ENCODE measurements at places on chromosomes 11 and 22.

- peak; percentile 53 for DNase-seq
These were observed 2.0 kb upstream of the BSX start for GRCh38 chr11:122983438-122984185.

DNA sequence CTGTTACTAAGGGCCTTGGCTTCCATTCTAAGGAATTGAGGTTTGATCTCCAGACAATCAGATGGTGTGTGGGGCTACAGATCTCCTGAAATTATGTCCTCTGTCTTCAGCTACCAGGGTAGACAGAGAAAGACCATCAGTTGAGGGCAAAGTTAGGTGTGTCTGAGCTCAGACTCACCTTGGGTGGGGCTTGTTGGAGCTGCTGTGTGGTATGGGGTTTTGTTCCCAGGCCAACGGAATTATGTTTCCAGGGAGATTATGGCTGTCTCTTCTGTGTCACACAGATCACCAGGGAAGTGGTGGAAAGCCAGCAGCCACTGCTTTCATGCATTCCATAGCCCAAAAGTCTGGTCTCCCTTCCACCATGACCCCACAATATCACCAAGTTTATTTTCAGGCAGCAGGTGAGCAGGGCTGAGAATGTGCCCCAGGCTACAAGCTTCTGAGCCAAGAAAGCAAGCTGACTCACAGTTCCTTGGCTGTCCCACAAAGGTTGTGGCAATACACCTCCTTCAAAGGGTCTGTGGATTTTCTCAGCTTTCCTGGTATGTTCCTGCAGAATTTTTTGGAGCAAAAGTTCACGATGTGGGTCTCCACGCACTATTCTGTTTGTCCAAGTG lies 714.9 kb downstream of the LUZP2 start:
- DNase-seq = no peak

- no peak for DNase-seq
These were observed 817 bp downstream of the PANX3 start for GRCh38 chr11:124612045-124612444.

DNA sequence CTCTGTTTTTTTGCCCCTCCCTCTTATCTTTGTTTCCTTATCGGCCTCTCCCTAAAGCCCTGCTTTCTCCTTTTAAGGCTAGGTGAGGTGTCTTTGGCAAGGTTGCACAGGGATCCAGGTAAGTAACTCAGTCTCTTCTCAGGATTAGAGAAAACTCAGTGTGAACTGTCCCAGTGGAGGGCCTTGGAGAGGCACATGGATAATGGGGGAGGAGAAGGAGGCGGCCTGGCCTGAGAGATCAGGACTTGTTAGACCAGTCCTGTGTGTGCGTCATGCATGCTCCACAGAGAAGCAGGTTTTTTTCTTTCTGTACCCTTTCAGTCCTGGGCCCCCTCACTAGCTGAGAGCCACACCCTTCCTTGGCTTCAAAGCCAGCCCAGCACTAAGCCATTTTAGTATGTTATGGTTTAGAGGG lies 19.9 kb downstream of the CTNND1 start:
- no peak for DNase-seq

GRCh38 chr11:20457001-20457799 lies 69.7 kb downstream of the PRMT3 start:
- DNase-seq = no peak

GRCh38 chr11:71446150-71446549 lies 2.0 kb downstream of the DHCR7 start:
- no peak for DNase-seq

- DNase-seq = no peak
These were observed 91.3 kb downstream of the SOX6 start for GRCh38 chr11:16265022-16265421.

DNA sequence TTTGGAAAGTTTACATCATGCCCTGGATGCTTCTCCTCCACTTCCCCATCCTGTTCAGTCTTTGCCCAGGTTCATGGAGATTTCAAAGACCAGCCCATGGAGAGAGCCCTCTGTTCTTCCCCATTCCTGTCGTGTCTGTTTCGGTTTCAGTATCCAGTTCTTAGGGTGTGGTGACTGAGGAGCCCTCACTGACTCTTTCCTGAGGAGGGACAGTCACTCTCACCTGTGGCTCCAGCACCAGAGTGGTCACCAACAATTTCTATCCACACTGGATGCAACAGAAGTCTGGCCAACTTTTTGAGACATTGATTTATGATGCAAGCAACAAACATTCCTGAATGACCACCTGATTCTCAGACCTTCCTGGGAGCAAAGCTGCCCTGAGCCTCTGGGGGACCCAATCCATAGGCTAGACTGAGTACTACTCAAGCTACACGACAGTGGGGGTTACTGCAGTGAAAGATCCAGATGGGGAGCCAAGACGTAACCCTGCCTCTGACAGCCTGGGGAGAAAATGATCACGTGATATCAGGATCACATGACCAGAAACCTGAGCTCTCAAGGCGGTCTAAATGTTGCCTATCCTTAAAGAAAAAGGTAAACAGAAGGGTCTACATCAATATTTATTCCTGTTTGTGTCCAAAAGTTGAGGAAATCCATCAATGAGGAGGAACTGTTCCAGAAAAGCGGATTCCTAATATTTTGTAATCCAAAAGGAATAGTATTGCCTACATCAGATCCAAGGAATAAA lies 76.2 kb upstream of the VPREB1 start:
- DNase-seq = peak; percentile 82

DNA sequence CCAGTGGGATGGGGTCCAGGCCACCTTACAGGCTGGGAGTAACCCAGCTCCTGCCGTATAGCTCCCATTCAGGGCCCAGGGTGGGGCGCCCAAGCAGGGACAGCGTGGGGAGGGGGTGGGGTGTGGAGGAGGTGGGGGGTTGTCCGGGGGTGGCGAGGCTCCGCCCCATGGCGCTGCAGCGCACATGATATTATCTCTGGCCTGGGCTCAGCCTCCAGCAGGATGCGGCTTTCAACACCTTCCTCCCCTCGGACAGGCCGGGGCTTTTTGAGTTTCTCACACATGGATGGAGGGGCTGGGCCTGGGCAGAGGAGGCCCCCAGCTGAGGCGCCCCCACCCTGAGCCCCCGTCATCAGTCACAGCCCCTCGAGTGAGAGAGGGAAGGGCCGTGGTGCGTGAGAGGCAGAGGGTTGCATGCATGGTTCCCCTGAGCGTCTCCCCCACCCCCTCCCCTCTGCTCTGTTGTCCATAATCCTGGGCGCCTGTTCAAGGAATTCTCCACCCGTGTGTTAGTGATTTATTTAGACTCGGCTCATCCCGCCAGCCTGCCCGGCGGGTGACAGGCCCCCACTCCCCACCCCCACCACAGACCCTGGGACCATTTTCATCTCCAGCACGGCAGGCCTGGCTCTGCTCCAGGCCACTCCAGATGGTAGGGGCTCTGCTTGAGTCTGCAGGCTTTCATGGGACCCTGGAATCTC lies 44.9 kb downstream of the WNT11 start:
- no peak for DNase-seq

DNA sequence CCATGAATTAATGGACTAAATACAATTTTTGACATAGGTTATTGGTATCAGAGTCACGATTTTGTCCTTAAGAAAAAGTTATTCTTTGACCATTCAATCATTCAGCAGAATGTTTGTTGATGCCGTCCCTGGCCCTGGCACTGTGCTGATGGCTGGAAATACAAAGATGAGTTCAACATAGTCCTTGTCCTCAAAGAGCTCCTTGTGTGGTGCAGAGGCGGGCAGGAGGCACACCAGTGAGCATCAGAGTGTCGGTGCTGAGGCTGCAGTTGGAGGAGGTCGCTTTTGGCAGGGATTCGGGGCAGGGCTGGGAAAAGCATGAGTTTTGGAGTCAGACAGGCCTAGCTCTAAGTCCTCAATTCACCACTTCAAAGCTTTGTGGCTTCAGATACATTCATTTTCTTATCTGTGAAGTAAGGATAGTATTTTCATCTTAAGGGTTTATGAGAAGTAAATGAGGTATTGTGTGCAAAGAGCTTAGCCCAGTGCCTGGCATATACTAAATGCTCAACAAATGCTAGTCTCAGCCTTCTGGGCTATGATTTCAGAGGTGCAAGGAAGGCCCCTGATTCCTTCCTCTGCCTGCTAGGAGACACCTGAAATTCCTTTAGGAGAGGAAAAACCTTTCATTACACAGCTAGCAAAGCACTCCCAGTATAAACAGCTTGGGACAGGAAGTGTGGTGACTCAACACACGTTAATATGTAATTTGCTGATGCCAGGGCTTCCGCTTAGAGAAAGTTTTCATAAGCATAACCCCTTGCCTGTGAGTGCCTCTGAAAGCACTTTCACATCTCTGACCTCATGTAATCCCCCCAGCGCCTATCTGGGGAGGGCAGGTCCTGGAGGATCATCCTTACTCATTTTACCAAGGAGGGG lies 113.8 kb downstream of the NECTIN1 start:
- no peak for DNase-seq

- no peak for DNase-seq
These were observed 6.3 kb upstream of the SEZ6L start for GRCh38 chr22:26162926-26163325.

DNA sequence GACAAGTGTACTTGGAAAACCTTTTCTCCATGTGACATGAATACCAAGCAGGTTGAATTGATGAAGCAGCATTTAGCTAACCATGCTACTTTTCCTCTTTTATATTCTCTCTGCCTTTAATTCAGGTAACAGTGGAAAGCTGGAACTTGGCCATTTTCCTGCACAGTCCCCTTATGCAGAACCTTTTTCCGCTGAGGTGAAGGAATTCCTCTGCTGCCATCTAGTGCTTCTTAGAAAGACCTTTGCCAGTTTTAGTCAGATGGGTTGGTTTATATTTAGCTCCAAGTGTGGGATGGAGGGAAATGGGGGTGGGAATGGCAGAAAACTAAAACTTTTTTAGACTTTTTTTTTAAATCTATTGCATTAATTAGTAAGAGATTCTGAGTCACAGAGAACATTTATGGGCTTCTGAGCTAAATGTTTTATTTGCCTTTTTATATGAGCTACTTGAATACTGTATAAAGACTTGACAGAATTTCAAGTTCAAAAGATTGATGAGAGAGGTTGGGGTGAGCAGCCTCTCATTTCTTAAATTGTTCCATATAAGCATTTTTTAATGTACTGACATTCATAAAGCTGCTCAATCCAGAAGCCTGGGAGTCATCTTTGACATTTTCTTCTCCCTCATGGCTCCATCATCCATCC lies 153.9 kb upstream of the ZC3H12C start:
- no peak for DNase-seq

- no peak for DNase-seq
These were observed 26.0 kb downstream of the POU2AF1 start for GRCh38 chr11:111352935-111353710.

DNA sequence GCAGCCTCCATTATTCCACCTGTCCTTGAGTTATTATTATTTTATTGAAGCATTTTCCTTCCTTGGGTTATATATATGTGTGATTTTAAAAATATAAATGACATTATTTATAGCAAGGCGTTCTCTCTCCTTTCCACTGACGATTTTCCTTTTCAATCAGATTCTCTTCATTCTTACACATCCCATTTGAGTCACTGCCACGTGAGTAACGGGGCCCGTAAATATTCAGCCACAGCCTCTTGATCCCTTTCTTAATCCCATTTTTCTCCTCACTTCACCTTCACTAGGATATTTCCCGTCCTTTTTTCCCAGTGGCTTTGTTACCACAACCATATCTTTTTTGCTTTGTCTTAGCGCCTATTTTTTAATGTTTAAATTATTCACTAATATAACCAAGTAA lies 396.2 kb downstream of the NTM start:
- no peak for DNase-seq

GRCh38 chr11:35424157-35424940 lies 5.0 kb upstream of the SLC1A2 start:
- no peak for DNase-seq

DNA sequence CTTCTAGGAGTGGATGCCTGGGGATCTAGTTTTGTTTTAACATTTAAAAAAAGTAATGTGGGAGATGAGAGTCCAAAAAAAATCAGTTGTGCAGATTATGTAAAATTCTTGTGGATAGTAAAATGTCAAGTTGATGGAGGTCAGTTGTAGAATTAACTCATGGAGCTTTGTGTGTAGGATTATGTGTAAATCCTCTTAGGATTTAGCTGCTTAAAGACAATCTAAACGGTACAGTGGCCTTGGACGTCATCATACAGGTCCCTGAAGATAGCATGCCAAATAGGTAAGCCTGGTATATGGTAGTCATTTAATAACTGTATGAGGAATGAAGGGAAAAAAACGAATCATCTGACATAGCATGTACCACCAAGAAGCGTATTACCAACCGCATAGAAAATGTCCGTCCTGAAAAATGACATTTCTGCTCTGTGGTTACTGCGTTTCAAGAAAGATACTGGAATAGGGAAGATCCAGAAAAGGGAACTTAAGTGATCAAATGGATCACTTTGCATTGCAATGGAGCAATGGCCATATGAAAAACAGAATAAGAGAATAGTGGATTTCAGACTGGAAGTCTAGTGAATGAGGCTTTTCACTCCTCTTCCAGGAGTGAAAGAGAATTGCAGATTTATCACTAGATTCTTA lies 61.3 kb downstream of the BCL2L13 start:
- DNase-seq = no peak

DNA sequence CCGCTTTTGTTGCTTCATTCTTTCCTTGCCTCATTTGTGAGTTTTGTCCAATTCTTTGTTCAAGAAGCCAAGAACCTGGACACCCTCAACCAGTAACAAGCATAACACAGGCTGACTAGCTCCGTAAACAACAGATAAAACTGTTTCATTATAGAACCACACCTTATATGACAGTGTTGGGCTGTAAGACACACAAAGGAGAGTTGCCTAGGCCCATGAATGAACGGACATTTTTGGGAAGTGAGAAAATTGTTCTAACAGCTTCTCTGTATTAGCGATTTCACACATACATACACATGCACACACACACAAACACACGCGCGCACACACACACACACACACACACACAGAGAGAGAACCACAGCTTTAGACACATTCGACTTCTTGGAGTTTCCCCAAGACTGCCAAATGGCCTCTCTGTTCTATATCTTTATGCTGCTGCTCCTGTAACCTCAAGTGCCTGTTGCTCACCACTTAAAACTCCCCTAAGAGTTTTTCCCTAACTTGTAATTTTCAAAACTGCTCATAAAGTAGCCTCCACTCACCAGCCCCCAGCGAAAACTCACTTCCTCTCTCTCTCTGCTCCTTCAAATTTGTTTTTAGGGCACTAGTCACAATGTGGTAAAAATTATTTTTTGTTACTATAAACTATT lies 35.9 kb downstream of the CTSC start:
- no peak for DNase-seq

DNA sequence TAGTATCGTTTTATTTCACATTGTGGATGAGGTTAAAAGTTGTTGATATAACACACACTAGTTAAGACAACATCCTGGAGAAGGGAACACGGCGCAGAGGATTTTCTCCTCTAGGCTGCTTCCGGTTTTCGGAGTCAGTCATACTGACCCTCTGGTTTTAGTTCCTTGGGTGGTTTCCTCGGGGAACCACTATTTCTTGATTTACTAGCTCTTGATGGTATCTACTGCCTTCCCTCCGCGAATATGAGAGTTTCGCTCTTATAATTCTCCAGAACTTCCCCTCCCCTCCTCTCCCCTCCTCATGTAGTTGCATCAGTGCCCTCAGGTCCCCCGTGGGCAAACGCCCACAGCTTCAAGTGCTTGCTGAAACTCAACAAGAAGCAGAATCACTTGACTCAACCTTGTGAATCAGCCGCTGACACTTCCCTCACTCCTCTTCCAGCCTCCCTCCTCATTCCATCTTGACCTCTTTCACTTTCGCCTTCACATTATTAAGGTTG lies 15.9 kb upstream of the APOBEC3A start:
- no peak for DNase-seq

GRCh38 chr11:117384045-117384444 lies 56.4 kb downstream of the CEP164 start:
- DNase-seq = no peak

Data from NCI-H2227 treated with DMSO at 0.1 percent for 48 hours (cell line).